ENCODE measurements at places on chromosomes 1 and 21. TPM values are rescaled to one million over a fixed set of nuclear protein-coding genes. Genes with fewer than 3 reads are reported as not detected.

IQCC gene
- total RNA-seq, result 0.88 TPM

S100A12 gene
- total RNA-seq, result 1.7 TPM

C1orf56 gene
- total RNA-seq, result 7.0 TPM

CHIA gene
- not detected for total RNA-seq

HSD11B1 gene
- total RNA-seq, result 2.8 TPM

DIO1 gene
- not detected for total RNA-seq

UBXN10 gene
- 0.24 TPM for total RNA-seq

ZNF697 gene
- total RNA-seq, result 3.8 TPM

LRRIQ3 gene
- total RNA-seq, result 0.32 TPM

OR6K3 gene
- not detected for total RNA-seq

AMY2A gene
- total RNA-seq, result 1.4 TPM

CAMK2N1 gene
- total RNA-seq, result 5.6 TPM

HIPK1 gene
- 66.9 TPM for total RNA-seq

C1orf53 gene
- total RNA-seq, result 1.2 TPM

FALEC gene
- total RNA-seq, result not detected

TDRD5 gene
- not detected for total RNA-seq

ELF3 gene
- total RNA-seq, result 1.4 TPM

KCNQ4 gene
- total RNA-seq, result 7.0 TPM

C1orf185 gene
- total RNA-seq, result not detected

TRIM46 gene
- total RNA-seq, result 0.15 TPM

GPR61 gene
- 1.4 TPM for total RNA-seq

IL22RA1 gene
- total RNA-seq, result not detected

BLZF1 gene
- total RNA-seq, result 12.7 TPM

SPOCD1 gene
- not detected for total RNA-seq

ELK4 gene
- total RNA-seq, result 47.6 TPM

GJC2 gene
- 0.57 TPM for total RNA-seq

OR6N1 gene
- total RNA-seq, result not detected

ADGRL4 gene
- 8.9 TPM for total RNA-seq

DAB1 gene
- total RNA-seq, result 0.13 TPM

LAMB3 gene
- 2.7 TPM for total RNA-seq

OR2L3 gene
- total RNA-seq, result not detected

ACOT11 gene
- 13.9 TPM for total RNA-seq

TCHHL1 gene
- total RNA-seq, result not detected

SEMA6C gene
- 145 TPM for total RNA-seq

ATP6V1G3 gene
- not detected for total RNA-seq

GNB1 gene
- 68.0 TPM for total RNA-seq

TIAM1 gene
- 1.0 TPM for total RNA-seq

UCHL5 gene
- 32.3 TPM for total RNA-seq

CLCA1 gene
- total RNA-seq, result not detected

ARHGAP29 gene
- total RNA-seq, result 11.8 TPM

RXFP4 gene
- total RNA-seq, result not detected

LDLRAD1 gene
- total RNA-seq, result not detected

NCAM2 gene
- 2.4 TPM for total RNA-seq

LGR6 gene
- total RNA-seq, result not detected

NTNG1 gene
- total RNA-seq, result not detected

S100A2 gene
- 0.86 TPM for total RNA-seq

NR1I3 gene
- total RNA-seq, result not detected

NBPF3 gene
- 0.89 TPM for total RNA-seq

FAM177B gene
- total RNA-seq, result not detected
